ENCODE measurements at places on chromosomes 3 and 15.

DNA sequence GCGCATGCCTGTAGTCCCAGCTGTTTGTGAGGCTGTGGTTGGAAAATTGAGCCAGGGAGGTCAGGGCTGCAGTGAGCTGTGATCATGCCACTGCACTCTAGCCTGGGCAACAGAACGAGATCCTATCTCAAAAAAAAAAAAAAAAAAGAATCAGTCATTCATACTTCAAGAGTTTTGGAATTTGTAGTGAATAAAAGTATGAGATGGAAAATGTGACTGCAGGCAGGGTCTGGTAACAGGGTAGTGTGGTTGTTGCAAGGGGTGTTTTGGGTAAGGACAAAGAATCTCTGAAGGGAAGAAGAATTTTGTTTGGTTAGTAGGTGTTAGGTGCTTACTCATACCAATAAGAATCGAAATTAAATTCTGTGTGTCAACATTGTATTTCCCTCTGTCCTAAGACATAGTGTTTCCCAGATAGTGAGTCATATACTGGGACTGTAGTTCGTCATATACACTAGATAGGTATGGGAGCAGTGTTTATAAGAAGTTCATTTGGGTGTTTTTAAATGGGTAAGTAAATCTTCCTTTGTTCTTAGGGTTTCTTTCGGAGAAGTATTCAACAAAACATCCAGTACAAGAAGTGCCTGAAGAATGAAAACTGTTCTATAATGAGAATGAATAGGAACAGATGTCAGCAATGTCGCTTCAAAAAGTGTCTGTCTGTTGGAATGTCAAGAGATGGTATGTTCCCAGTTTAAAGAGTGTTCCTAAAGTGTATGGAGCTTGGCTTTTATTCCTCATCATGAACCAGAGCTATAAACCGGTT, 14.2 kb downstream of the NR1D2 start:
- no peak for DNase-seq

GRCh38 chr15:66617137-66618090, 51.6 kb upstream of the LCTL start:
- no peak for DNase-seq

- DNase-seq = no peak
Observed at GRCh38 chr3:159258934-159259333, 457.1 kb downstream of the MFSD1 start.

GRCh38 chr3:183518491-183519251, 36.8 kb downstream of the KLHL6 start:
- no peak for DNase-seq

- no peak for DNase-seq
Observed at GRCh38 chr15:65396965-65397317, 19.1 kb upstream of the IGDCC3 start.

DNA sequence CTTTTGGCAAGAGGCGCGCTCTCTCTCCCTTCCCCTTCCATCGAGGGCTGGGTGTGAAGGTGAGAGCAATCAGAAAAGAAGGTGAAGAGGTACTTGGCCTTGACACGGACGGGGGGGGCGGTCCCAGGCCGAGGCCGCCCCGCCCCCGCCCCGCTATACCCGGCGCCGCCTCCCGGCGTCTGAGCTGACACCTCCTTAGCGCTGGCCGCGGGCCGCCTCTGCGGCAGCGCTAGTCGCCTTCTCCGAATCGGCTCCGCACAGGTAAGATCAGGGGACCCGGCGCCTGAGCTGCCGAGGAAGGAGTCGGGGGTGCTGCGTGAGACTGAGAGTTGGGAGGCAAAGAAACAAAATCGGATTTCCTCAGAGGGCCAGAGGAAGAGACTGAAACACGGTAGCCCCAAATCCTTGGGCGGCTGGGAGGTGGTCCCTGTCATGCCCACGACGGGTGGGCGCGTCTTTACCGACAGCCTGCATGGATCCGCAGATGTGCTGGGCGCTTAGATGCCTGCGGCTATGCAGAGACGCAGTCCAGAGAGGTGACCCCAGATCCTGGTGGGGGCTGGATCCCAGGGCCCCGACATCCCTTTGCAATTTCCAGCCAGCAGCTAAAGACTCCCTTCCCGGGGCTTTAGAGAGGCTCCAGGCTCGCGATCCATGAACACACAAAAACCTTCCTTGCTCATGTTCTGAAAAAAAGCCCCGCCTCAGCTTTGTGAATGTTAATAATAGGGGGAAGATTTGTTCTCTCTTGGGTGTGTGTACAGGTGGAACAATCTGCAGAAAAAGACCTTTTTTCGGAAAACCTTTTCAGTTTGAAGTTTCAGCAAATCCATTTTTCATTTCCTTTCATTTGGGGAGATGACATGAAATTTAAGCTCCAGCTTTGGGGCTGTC, at the start of gene ENTPD3:
ENTPD3 (plus strand) TSS at position 184 of the 894 bp plus-strand sequence. CDS start 874 bp downstream, outside the sequence.
- no peak for DNase-seq

DNA sequence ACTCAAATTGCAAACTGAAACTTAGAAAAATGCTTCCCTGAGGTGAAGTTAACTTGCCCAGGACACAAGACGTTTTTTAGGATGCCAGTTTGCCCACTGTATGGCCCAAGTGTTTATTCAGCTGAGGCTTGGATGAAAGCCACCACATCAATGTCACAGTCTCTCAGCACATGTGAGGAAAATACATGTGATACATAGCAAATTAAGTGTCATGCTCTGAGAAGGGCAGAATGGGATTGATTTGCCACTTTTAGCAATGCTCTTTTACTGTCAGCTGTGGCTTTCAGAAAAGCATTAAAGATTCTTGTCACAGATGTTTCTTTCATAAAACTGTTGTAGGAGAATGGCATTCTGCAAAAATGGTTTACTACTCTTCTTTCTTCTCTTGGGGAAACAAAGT, 165.5 kb downstream of the ZIC1 start:
- DNase-seq = no peak
